ENCODE measurements at places on chromosomes 1 and 21.
A peak's percentile ranks its signal among the peaks of the same experiment; 100 is the strongest.

- no peak for DNase-seq
Observed at GRCh38 chr1:2134266-2134620, 60.3 kb downstream of the FAAP20 start.

DNA sequence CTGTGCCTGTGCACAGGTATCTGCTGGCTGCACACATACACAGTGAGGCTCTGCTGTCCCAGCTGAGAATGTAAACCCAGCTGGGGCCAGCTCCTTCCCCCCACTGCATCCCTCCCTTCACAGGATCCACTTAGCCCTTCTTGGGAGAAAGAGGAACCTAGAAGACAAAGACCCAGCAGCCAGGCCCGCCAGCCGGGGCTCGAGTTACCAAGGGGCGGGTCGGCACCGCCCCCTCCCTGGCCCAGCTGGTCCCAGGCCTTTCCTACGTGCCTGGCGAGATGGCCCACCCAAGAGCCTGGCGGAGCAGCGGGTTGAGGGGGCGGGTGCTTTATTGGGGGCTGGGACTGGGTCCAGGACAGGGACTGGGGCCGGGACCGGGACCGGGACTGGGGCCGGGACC lies 2.1 kb downstream of the SH3BGRL3 start:
- no peak for DNase-seq

DNA sequence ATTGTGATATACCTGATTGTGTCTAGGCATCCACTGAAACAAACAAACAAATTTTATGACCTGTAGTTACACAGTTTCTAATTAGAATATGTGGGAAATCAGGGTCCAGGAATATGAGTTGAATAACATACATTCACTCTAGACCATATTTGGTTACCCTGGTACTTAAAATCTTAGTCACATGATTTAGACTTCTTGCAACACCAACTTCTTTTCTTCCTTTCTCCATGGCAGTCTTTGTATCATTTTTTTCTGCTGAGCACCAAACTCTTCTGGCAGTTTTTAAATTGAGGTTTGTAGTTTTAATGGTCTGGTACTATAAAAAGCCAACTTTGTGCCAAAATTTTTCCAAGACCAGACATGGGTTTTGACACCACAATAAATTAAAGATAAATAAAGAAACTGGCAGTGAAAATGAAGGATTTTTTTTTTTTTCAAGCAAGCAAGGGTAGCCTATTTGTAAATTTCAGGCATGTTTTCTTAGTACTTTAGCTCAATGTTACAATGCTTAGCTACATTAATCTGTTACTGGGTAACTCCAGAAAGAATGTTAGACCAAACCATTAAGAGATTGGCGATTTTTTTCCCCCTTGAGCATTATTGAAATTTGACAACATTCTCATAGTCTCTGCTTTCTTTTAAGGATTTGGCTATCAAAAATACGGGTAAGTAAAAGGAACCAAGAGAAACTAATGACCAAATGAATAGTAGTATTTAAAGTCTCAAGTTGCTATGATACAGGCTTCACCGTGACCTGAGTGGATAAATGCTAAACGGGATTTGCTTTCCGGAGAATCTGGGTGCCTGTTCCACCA lies 108.5 kb downstream of the NFIA start:
- no peak for DNase-seq

GRCh38 chr1:205407970-205408369 lies 13.9 kb downstream of the LEMD1 start:
- no peak for DNase-seq

- peak; percentile 65 for DNase-seq
Observed at GRCh38 chr1:155272466-155273342, 600 bp downstream of the CLK2 start.

- peak; percentile 41 for DNase-seq
Observed at GRCh38 chr21:26007951-26008498, 162.5 kb downstream of the APP start.

- DNase-seq: no peak
Observed at GRCh38 chr1:57235730-57236510, 187.9 kb downstream of the DAB1 start.

- peak; percentile 30 for DNase-seq
Observed at GRCh38 chr1:25873120-25873519, 2.4 kb downstream of the PAQR7 start.

DNA sequence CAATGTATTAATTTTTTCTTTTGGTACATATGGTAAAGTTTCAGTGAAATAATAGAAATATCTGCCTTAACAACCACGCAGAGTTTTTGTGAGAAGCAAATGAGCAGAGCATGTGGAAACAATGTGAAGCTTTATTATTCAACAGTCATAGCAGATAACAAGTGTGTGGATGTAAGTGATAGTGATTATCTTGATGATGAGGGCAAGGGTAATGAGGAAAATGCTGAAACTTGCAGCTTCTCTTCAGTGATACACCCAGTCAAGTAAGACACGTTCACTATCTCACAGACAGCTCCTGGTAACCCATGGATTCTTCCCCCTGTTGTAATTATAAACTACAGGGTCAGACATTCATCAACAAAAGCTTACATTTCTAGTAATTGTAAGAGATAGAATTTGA lies 14.6 kb upstream of the OR2L5 start:
- DNase-seq: no peak

DNA sequence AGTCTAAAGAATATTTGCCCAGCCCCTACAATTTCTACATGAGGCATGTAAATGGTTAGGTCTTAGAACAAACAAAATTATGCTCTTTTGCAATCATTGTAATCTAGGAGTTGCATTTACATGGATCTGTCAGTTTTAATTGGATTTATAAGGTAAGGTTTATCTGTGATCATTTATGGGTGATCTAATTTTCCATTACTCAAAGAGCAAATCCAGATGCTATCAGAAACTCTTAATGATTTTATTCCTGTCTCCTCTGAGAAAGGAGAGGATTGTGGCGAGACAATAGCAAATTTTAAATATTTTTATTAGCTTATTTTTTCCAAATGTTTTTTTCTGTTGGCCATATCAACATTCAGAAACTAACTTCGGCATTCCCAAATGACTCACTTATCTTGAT lies 14.2 kb upstream of the NEGR1 start:
- peak; percentile 9 for DNase-seq

GRCh38 chr21:26423511-26423910 lies 149.6 kb downstream of the CYYR1 start:
- no peak for DNase-seq

- peak; percentile 74 for DNase-seq
Observed at GRCh38 chr1:154730986-154731489, 123.1 kb upstream of the ADAR start.

GRCh38 chr1:62384276-62385005 lies 52.4 kb upstream of the USP1 start:
- DNase-seq: peak; percentile 86

DNA sequence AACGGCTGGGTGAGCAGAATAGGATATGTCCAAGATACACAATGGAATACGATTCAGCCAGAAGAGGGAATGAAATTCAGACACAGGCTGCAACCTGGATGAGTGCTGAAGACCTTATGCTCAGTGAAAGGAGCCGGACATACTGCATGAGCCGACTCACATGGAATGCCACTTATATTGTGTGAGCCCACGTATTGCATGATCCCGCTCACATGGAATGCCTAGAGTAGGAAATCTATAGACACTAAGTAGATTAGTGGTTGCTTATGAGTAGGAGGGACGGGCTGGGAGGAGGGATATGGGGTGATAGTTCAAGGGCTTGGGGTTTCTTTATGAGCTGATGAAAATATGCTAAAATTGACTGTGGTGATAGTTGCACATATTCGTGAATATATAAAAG lies 26.8 kb downstream of the TMPRSS2 start:
- DNase-seq: no peak

DNA sequence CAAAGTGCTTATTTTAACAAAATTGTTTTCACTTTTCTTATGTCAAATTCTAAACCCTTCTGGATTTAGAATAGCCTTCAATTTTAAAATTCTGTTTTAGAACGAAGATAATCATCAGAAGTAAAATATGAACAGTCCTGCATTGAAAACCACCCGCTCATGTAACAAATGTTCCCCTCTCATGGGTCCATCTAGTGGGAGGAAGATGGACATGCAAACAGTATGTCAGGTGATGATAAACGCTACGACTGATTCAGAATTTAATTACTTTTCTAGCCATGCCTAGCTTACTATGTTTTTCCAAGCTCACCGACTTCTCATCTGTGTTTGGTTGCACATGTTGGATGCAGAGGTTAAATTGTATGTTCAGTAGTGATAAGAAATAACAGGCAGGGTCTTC lies 23.5 kb downstream of the SOD1 start:
- DNase-seq: no peak

- DNase-seq: peak; percentile 64
Observed at GRCh38 chr1:101187297-101187696, 49.5 kb upstream of the S1PR1 start.

GRCh38 chr1:176609556-176610408 lies 146.8 kb downstream of the PAPPA2 start:
- DNase-seq: peak; percentile 13

DNA sequence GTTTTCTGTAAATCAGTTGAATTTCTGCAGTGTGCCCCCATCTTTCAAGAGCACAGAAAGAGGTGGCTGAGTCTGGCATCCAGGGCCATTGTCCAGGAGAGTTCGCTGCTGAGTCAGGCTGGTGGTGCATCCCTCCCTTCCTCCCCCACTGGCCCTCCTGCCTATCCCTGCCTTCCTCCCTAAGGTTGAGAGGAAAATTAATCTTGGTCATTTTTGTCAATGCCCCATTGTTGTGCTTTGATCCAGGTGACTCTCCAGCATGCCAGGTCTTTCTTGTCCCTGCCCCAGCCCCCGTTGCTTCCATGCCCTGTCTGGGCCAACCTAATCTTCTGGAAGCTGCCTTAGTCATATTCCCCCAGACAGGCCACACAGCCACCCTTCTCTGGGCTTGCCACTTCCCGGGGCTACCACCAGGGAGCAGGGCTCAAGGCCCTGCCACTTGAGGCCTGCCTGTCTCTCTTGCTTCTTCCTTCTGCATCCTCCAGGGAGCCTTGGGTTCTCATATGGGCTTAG lies 26.6 kb downstream of the PROK1 start:
- no peak for DNase-seq

DNA sequence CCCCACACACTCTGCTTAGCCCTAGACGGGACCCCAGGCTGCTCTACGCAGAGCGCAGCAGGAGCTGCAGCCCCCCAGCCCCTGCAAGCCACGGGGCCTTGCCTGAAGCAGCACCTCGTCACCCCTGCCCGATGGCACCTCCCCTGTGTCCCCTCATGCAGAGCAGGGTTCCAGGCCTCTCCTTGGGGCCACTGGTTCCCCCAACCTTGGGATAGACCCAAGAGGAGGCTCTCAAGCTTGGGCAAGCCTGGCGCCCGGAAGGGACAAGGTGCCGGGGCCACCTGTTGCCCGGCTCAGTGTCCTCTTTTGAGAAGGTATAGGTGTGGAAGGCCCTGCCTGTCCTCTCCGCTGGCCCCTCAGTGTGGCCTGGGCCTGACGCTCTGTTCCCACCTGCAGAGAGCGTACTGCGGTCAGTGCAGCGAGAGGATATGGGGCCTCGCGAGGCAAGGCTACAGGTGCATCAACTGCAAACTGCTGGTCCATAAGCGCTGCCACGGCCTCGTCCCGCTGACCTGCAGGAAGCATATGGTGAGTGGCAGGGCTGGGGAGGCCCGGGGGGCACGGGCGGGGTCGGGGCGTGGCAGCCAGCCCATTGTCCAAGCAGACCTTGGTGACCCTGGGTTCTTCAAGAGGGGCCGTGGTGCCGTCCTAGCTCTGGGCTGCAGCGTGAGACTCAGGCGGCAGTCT lies 50.6 kb downstream of the FAAP20 start:
- DNase-seq: no peak

GRCh38 chr1:180160357-180160756 lies 5.7 kb downstream of the QSOX1 start:
- DNase-seq: no peak

GRCh38 chr1:50047916-50048694 lies 24.4 kb upstream of the AGBL4 start:
- no peak for DNase-seq

GRCh38 chr1:159443066-159443750 lies 3.7 kb downstream of the OR10J1 start:
- DNase-seq: no peak
